ENCODE measurements at places on chromosomes 6 and 20.

DNA sequence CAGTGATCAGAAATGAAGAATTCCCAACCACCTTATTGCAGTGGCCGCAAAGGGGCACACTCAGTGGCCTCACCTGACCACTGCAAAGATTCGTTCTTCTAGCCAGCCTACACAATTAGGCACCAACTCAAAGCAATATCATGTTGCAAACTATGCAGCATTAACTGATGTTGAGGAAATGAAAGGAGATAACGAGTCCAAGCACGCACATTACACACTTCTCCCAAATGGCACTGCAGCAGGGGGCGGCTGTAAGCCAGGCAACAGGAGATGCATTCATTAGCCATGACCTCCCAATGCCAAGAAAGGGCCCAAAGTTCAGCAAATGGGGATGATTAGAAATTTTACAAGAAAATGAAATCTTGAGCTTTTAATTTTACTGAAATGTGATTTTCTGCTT is 39.3 kb downstream of the ATXN1 start:
- no peak for DNase-seq

- peak; percentile 39 for DNase-seq
Observed at GRCh38 chr6:106511288-106512047, 117.8 kb downstream of the RTN4IP1 start.

DNA sequence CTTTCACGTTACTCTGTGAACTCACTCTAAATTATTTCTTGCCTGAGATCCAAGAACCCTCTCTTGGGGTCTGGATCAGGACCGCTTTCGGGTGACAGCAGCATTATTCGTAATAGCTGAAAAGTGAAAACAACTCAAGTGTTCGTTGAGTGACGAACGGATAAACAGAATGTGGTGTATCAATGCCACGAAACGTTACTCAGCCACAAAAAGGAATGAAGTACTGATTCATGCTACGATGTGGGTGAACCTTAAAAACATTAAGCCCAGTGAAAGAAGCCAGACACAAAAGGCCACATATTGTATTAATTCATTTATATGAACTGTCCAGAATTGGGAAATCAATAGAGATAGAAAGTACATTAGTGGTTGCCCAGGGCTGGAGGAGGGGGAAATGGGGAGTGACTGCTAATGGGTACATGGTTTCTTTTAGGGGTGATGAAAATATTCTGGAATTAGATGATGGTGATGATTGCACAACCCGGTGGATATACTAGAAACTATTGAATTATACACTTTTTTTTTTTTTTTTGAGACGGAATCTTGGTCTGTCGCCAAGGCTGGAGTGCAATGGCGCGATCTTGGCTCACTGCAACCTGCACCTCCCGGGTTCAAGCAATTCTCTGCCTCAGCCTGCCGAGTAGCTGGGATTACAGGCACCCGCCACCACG is 8.4 kb downstream of the PTGIS start:
- no peak for DNase-seq

DNA sequence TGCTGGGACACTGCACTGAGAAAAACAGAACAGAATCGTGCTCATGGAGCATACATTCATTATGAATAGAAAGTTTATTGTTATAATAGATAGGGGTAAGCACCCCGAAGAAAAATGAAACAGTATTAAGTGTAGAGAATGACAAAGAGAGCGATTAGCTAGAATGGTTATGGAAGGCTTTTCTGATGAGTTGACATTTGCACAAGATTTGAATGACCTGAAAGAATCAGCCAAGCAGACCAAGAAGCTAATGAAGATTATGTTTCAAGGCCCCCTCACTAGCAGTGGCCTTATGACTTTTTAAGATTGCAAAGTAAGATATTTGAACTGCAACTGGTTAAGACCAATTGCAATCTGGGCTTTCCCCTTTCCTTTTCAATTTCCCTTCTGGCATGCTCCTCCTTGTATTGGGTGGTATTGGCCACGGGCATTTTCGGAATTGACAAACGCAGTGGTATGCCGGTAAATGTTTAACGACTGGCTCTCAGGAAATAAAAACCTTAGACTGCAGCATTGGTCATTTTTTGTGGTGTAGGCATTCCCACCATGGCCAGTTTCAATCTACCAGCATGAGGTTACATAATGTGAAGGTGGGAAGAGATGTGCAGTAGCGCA is 120.0 kb upstream of the CITED2 start:
- no peak for DNase-seq

DNA sequence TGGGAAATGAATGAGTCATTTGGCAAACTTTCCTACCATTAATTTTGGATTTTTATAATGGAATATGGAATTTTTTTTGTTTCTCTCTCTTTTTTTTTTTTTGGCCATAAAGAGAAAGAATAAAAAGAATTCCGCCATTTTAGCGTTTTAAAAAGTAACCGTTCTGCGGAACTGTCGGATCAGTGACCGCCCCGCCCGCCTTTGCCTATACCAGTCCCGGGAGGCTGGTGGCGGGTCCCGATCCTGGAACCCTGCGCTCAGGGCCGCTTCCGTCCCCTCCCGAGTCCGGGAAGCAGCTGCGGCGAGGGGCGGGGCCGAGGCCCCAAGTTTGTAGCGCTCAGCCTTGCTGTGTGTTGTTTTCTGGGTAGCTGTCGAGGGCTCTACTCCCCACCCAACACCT is 609 bp downstream of the L3MBTL1 start:
- DNase-seq: no peak

GRCh38 chr20:38620441-38620840 is 18.8 kb downstream of the ARHGAP40 start:
- DNase-seq: no peak

- DNase-seq: no peak
Observed at GRCh38 chr6:16058929-16059345, 69.9 kb upstream of the MYLIP start.

- DNase-seq: no peak
Observed at GRCh38 chr20:13119583-13119982, 101.5 kb upstream of the ISM1 start.

DNA sequence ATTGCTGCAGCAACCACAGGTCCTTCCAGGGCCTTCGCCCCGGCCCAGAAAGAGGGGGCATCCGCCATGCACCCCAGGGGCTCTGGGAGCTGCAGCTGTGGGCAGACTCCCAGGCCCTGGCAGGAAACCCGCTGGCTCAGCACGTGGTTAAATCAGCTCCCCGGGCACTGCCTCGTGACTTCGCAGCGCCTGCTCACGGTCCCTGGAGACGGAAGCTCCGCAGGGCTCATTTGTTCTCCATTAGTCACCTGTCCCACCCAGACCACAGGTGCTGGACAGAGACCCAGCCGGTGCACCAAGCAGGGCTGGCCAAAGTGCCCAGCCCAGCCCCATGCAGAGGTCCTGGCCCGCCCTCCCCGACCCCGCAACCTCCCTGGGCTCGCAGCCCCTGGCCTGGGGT is 14.7 kb downstream of the KCNQ2 start:
- DNase-seq: no peak

GRCh38 chr6:111458670-111459232 is 24.3 kb downstream of the REV3L start:
- DNase-seq: no peak

DNA sequence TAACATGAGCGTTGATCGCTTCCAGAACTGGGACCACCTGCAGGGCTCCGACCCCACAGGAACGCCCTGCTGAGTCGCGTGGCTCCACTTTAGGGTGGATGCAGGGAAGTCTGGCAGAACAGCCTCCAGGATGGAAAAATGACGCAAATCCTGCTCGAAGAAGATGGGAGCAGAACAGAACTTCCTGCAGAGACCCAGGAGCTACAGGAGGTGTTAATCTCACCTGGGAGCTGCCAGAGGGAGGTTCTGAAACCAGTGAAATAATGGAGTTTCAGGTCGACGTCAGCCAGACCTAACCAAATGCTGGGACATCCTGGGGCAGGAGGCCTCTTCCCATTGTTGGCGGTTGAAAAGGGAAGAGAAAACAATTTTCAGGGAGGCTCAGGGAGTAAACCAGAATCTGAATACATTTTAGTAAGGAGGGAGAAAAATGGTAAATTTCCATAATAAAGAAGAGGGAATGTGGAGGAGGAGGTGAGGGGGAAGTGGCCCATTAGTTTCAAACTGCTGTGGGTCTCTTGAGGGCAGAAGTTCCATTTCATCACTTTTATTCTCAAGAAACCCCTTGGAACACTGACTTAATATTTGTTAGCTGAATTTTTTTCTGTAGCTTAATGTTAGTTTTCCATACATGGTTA is 558.4 kb upstream of the CDH4 start:
- DNase-seq: no peak

GRCh38 chr6:88013554-88013953 is 34.1 kb upstream of the SPACA1 start:
- DNase-seq: no peak

DNA sequence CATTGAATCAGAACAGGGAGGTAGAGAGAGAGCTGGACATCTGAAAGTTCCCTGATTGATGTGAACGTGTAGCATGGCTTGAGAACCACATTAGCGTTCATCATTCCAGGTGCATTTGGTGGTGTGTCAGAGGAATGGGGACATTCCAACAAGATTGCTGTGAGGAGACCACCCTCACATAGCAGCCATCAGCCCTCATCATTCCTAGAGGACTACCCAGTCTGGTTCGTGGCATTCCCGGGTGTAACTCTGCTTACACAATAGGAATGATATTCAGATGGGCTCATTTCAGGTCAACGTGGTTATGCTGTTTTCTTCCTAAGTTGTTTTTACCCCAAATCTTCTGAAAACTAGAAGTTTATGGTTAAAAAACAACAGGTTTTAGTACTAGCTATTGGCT is 62.2 kb upstream of the KLHL31 start:
- no peak for DNase-seq

DNA sequence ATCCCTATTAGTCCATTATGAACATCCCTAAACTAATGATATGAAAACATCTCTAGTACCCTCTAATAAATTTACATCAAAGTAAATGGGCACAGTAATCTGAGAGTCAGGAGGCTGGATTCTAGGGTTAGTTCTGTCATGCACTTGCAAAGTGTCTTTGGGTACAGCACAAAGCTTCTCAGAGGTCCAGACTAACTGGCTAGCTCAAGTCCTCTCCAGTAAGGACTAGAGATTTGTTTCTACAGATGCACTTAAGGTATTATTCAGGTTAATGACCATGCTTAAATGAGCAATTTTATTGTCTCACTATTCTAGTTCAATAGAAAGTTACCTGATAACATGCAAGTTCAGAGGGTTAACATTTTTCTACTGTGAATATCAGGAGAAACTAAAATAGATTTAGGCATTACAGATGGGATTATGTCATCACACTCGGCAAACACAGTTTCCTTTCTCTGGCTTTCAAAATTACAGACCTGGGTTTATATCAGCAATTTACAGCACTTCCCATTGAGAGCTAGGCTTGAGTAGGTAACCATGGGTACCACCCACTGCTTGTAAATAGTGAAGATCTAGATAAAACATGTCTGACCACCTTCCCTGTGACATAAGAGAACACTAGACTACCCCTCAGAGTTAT is 402.9 kb upstream of the RUNX2 start:
- no peak for DNase-seq

DNA sequence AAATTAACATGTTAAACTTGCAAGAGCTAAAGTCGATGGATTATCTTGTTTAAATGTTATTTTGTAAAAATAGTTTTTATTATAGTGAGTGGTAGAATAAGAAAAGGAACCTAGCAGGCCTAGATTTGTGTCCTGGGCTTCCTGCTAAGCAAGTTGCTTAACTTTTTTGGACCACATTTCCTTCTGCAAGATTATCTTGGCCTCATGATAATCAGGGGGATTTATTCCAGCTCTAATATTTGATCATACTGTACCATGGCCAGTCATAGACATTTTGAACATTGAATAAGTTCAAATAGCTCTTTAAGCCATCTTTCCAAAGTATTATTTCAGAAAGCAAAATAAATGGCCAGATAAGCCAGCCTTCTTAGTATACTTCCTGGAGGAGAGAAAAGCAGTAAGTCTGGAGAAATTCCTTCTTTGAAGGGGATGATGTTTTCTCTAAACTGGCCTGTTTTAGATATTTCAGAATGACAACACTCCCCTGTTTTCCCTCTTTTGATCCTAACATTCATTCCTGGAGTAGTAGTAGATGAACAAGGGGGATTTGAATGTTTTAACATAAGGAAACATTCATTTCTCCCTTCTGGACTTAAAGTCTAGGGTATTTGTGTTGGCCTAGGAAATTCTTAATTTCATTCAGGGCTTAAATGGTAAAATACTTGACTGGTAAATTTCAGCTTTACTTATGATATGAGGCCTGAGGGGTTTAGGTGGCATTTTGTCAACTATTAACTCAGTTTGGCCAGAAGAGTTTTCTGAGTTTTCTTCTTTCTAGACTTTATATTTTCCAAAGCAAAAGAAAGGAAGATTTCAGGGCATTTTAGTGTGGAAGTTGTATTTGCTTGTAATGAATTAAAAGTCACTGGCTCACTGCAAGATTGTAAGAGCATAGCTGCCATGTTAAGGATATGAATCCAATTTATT is 108.8 kb upstream of the SCGN start:
- no peak for DNase-seq

DNA sequence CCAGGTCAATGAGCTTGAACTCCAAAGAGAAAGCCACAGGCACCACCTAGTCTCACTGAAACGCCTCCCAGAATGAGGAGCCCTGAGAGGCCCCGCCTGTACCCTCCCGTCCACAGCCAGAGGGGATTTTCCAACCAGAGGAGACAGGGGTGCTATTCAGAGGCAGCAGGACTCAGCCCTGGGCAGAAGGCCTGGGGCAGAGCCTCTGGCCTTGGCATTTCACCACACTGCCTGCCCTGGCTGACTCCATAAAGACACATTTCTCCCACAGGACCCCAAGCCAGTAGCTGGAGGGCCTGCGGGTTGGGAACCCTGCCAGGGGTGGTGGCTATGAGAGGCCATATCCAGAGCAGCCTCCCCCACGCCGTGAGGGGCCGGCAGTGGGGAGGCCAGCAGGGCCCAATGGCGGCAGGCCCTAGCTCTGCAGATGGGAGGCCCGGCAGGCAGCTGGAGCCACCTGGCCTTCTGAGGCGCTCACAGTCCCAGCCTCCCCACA is 159.3 kb downstream of the PREX1 start:
- DNase-seq: no peak

DNA sequence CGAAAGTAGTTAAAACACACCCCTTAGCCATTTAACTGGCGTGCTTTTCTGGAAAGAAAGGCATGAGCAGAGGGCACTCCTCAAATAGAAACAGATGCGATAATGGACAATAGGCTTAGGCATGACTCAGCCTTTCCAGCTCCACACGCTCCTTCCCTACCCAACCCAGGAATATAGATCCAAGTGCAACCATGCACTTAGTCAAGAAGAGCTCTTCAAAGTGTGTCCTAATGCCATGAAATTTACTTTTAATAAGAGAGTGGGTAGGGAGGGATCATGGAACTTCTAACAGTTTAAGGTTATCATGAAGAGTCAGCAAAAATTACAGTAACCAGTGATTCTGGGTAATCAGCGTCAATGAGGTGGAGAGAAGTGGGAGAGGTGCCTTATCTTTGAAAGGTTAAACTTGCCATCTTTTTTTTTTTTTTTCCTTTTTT is 2.4 kb upstream of the EFHC1 start:
- no peak for DNase-seq

- no peak for DNase-seq
Observed at GRCh38 chr6:169510871-169511270, 191.0 kb downstream of the WDR27 start.
